Brain (organoid and tissue), 16 donors: ENCODE measurements at places on chromosomes 6 and 20.

GRCh38 chr6:137904822-137905617 is 38.0 kb downstream of the TNFAIP3 start:
- no peak for DNase-seq

- DNase-seq, result no peak
These were observed 340.5 kb upstream of the PRDM1 start for GRCh38 chr6:105745464-105746129.

DNA sequence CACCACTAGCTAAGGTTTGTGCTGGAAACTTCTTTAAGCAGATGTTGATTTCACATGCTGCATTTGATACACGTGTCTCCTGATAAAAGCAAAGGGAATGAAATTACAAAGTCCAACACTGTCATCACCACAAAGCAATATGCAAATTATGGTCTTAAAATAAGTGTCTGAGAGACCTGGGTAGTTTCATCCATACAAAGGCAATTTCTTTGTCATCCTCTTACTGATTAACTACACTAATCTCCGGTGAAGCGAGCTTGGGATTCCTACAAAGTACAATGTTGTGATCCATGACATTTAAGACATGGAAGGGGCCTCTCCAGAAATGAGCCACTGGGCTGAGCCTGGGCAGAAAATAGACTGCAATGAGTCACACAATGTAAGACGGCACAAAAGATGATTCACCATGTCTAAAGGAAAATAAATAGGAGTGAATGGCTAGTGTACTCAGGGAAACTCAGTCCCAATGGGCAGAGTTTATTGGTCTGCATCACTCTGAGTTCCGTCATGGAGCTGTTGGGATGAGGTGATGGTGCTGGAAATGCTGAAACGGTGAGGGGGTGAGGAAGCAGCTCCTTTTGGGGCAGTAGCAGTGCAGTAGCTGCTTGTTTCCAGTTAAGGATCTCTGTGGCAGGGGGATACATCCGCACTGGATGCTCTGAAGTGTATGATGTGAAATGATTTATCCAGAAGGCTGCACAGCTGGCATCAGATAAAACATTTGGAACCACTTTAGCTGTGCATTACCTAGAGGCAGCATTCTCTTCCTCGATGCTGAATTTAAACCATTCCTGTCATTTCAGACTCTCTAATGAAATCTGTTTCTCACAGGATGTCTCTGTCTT is 103.3 kb downstream of the IBTK start:
- DNase-seq, result peak; percentile 70

GRCh38 chr6:160781298-160781697 is 79.3 kb downstream of the PLG start:
- no peak for DNase-seq

GRCh38 chr6:49406250-49406970 is 56.6 kb downstream of the MMUT start:
- DNase-seq, result no peak
